ENCODE measurements at places on chromosomes 2 and 18.

DNA sequence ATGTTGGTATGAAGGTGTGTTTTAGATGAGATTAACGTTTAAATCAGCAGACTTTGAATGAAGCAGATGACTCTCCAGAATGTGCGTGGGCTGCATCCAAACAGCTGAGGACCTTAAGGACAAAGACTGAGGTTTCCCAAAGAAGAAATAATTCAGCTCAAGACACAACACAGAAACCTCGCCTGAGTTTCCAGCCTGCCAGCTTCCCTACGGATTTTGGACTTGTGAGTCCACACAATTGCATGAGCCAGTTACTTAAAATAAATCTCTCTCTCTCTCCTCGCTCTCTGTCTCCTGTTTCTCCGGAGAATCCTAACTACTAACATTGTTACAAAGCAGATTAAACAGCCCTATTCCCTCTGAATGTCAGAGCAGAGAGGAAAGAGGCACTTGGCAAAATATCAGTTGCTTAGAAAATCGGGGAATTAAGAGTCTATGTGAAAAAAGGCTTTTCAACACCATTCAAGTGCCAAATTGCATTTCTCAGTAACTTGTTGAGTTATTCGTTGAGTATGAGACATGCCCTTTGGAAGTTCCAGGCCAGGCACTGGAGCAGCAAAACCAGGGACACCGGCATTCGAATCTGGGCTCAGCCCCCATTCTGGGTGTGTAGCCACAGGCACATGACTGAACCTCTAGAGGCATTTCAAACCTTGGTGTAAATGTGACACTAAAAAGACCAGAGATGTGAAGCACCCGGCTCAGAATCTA lies 174.6 kb upstream of the PID1 start:
- DNase-seq: peak; percentile 25

- DNase-seq: no peak
Observed at GRCh38 chr2:233458031-233458610, 103.8 kb downstream of the DGKD start.

DNA sequence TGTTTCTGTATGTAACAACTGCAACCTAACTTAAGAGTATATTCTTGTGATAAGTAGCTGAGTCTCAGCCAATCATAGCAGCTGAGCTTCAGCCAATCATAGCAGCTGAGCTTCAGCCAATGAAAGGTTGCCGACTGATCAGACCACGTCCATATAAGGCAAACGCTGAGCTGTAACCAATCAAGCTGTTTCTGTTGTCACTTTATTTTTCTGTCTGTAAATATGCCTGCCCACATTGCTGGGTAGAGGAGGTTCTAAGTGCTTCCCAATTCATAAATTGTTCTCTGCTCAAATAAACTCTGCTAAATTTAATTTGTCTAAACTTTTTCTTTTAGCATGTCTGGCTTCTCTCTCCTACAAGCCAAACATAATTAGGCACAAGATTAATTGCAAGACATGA lies 231.5 kb upstream of the TCF4 start:
- DNase-seq: no peak

DNA sequence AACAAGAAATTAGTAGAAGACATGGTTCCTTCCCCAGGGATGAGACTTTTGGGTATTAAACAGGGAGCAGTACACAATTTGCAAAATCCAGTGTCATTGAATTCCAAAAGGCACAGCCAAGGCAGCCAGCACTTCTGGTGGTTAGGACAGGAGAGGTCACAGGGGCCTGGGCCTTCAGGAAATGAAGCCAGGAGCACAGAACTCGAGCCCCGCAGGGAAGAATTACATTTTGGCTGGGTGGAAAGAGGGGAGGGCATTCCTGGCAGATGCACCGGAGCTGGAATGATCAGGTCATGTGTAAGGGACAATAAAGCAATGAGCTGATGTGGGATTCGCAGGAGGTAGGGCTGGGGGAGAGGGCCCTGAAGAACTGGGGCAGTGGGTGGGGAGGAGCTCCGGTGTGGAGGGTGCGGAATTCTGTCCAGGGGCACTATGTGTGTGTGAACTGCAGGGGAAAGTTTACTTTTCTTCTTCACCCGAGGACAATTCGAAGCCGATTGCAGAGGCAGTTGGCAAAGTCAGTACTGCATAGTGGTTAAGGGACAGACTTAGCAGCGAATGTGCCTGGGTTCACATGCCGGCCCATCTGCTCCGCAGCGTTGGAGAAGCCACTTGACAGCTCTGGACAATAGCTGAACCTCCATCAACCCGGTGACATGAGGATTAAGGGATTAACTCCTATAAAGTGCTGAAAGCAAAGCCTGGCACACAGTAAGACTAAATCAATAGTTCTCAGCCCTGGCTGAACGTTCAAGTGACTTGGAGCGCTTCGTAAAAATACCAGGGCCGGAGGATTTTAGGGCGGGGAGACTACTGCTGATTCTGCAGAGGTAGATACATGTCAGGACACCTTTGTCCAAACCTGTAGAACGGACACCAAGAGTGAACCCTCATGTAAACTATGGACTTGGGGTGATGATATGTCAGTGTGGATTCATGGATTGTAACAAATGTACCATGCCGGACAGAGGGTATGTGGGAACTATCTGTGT lies 36.4 kb downstream of the ALPK2 start:
- DNase-seq: no peak

DNA sequence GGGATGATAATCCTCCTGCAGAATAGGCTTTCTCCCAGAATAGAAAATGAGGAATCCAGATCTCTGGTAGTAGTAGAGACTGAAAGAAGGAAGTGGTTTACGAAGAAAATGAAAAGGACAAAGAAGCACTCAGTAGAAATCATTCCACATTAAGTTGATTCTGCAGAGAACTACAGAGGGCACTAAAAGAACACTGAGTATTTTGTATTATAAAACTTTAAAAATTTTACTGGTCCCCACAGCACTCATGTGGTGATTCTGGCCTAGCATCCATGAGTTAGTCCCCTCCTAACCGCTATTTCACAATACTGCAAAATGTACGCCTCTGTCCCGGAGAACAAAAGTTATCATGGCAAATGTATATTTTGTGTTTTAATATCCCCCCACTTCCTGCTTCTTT lies 42.9 kb upstream of the SLC35F5 start:
- no peak for DNase-seq

- no peak for DNase-seq
Observed at GRCh38 chr2:240525802-240526201, 32.0 kb downstream of the ANKMY1 start.
